ENCODE measurements at places on chromosomes 13 and 19.

- no peak for DNase-seq
Measured at GRCh38 chr19:50466706-50467039, 9.6 kb upstream of the EMC10 start.

DNA sequence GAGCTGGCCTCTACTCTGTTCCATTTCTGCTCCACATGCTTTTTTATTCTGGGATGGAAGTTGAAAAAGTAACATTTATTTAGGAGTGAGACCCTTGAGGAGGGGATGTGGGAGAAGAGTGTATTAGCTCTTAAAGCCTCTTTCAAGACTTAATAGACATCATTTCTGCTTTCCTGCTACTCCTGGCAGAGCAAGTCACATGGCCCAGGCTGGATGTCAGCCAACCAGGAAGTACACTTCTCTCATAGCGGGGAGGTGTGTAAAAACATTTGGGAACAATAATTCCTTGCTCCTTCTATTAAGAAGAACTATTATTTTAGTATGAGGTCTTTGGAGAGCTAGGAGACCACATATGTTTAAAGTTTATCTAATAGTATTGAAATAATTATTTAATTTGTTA, 40.6 kb upstream of the FAM216B start:
- DNase-seq = no peak

GRCh38 chr19:17448131-17448967, at the start of gene TMEM221:
Gene TMEM221, minus strand, starts transcription at chr19:17448668. Its CDS starts 206 bp downstream, at chr19:17448462.
- peak; percentile 31 for DNase-seq

- no peak for DNase-seq
Measured at GRCh38 chr19:11390359-11390758, 6.2 kb upstream of the EPOR start.

GRCh38 chr19:51681286-51681941, 11.7 kb upstream of the SPACA6 start:
- DNase-seq = no peak

DNA sequence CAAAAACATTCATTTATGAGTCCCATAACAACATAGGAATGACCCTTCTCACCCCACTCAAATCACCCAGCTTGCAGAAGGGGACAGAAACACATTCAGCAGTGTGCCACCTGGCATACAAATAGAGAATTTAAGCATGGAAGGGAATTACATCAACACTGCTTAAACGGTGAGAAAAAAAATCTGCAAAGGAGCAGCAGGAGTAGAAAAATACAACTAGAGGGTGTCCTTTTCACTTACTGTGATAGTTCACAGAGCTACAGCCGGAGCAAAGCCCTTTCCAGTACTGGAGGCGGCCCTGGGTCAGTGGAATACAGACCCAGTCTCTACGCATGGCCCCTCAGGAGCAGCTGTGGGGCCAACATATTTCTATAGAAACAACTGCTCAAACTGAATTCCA, 764.3 kb upstream of the ARGLU1 start:
- no peak for DNase-seq

DNA sequence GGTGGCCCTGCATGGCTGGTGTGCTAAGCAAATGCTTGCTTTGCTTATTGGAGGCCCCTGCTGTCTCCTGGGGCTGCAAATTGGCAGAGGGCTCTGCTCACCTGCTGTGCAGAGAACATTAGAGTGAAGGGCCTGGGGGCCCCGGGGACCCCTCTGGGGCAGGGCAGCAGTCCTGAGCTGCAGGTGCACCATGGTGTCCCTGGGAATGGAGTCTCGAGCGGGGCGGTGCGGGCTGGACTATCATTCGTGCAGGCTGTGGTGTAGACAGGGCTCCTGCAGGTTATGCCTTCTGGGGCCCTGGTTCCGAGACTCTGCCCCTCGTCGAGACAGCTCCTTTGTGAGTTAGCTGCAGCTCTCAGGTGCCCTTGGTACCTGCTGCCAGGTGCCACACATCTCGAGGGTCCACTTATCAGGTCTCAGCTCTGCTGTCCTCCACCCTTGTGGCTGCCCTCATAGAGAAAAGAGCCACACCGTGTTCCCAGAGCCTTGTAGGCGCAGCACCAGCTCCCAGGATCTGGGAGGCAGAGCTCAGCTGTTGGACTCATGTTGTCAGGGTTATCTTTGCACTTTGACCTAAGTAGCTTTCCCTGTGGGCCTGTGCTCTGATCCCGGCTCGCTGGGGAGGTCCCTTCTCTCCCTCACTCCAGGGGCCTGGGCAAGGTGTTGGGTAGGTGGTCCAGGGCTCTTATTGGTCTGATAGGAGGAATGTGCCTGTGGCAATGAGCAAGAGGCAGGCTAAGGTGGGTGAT, 58.0 kb upstream of the ZNF536 start:
- DNase-seq = no peak

DNA sequence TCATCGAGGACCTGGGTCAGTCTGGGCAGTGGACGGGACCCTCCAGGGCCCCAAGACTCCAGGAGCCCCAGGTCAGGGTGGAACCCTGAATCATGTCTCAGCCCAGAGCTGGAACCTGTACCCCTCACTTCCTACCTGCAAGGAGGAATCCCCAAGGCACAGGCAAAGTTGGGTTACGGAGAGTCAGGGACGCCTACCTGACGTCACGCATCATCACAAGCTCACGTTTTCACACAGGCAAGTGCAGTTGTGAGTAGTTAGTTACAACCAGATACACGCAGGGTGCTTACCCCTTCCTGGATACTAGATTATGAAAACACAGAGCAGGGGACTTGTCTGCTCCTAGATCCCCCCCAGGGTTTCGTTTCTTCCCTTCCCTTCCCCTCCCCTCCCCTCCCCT, 1.9 kb downstream of the RETN start:
- no peak for DNase-seq

DNA sequence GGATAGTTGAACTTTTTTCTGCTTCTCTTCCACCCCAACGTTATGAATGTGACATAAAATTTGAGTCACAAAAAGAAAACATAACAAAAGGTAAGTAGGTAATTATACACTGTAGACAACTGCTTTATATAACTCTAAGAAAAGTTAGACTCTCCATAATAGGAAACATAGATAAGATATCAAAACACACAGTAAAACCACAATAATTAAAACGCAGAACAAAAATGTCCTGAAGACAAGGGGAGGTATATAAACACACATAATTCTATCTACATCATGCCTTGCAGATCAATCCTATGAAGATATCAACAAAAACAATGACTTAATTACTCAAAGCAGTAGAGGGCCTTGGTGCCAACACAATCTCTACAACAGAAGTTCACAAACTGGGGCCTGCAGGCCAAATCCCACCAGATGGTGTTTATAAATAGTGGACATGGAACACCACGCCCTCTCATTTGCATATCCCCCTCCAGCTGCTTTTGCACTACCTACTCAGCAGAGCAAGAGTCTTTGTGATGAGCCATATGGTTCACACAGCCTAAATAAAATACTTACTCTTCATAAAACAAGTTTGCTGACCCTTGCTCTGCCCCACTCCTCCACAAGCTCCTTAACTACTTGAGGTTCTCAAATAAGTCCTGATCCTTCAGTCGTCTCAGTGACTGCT, 254.7 kb downstream of the KLF12 start:
- DNase-seq = no peak

DNA sequence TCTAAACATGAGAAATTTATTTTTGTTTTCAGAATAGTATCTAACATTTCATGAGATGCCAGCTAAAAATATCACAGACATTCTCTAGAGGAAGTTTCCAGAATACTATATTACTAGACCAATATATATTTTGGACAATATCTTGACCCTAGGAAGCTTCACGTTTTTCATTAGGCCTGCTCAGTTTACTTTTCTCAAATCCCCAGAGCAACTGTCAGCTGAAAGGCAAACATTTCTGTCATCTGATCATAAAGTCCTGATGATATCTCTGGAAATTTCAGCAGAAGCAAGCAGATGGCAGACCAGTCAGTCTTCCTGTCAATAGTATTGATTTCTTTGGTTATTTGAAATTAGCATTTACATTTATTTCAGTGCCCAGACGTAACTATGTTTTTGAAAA, 4.0 kb downstream of the POSTN start:
- DNase-seq = no peak
